ENCODE measurements at places on chromosomes 11 and 22. TPM values are rescaled to one million over a fixed set of nuclear protein-coding genes. Genes with fewer than 3 reads are reported as not detected.

DNA sequence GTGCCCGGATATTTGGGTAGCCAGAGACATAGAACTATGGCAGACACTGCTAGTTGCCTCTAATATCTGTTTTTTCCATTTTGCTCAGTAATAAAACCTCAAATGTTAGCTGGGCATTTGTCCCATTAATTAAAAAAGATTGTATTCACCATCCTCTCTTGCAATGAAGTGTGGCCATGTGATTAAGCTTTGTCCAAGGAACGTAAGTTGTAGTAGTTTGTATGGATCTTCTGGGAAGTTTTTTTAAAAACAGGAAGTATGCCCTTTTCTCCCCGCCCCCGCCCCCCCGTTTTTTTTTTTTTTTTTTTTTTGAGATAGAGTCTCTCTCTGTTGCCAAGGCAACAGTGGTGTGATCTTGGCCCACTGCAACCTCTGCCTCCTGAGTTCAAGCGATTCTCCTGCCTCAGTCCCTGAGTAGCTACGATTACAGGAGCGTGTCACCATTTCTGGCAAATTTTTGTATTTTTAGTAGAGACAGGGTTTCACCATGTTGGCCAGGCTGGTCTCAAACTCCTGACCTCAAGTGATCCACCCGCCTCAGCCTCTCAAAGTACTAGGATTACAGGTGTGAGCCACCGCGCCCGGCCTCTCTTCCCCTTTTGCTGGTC, 1.7 kb upstream of the TMEM135 start:
- no peak for DNase-seq

DNA sequence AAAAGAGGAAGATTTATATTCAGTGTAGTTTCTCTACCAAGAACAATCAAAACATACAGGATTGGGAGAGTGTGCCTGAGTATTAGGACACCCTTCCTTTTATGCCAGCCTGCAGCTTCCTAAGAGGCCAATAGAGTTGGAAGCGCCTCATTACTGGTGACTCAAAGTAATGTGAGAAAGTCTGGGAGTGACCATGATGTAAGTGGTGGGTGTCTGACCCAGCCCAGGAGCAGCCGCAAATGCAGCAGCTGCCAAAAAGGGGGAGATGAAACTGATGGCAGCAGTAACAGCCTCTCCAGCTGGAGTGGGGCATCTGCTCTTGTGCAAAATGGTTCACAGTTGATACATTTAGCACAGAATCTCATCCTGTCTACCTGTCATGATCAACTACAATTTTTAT, 62.0 kb downstream of the ZNF280B start:
- no peak for DNase-seq

DNA sequence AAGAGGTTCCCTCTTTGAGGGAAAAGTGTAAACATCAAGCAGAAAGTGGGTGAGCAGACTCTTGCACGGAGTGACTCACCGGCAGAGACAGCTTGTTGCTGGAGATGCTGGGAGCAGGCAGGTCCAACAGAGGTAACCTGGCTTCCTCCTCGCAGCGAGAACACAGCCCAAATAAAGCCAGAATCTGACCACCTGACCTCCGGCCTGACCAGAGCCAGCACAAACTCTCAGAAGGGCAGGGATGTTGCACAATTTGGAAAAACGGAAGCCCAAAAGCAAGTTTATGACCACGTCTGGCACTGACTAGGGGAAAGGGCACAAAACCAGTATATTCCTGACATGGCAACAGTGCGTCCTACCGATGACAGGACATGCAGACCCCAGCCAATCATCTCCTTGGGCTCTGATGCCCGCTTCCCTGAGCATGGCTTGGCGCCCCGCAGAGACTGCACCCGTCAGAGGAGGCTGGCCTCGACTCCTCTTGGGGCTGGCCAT, 5.4 kb downstream of the SMCO4 start:
- no peak for DNase-seq

TPH1 gene
- 0.18 TPM for total RNA-seq

Measured in activated CD8-positive, alpha-beta T cell treated with anti-CD3 and anti-CD28 coated beads for 36 hours (primary cell).